ENCODE measurements at places on chromosomes 16 and 17.

DNA sequence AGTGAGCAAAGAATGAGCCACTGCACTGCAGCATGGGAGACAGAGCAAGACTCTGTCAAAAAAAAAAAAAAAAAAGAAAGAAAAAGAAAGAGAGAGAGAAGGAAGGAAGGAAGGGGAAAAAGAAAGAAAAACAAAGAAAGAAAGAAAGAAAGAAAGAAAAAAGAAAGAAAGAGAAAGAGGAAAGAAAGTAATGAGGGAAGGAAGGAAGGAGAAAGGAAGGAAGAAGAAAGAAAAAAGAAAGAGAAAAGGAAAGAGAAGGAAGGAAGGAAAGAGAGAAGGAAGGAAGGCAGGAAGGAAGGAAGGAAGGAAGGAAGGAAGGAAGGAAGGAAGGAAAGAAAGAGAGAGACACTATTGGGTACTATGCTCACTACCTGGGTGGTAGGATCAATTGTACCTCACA lies 122.2 kb upstream of the ERCC4 start:
- DNase-seq = no peak

DNA sequence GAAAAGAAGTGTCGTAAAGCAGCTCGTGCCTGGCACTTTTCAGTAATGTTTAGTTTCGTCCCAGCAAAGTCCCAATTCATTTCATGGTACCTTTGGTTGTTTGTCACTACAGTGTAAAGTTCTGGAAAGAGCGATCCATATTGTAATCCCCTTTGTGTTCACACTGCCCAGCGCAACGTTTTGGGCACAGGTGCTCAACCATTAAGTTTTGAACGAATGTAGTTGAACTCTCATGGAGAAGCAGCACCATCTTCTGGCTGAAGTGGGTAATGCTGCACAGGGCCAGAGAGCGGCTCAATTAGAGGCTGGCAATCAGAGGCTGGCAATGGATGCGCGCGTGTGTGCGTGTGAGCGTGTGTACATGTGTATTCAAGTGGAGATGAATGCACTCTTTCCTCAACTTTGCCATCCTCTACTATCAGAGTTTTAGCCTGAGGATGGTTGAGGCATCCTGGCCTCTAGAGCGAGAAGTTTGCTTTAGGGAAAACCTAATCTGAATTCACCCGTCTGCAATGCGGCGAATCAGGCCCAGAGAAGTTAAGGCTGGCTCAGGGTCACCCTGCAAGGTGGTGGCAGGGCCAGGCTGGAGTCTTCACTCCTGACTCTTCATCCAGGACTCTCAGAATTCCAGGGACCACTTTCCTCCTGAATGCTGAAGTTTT lies 29.9 kb downstream of the DYNLL2 start:
- DNase-seq = peak; percentile 84

GRCh38 chr16:84096447-84097005 lies 20.2 kb downstream of the MBTPS1 start:
- DNase-seq = no peak

- no peak for DNase-seq
Measured at GRCh38 chr17:9935408-9935807, 30.3 kb upstream of the RCVRN start.

DNA sequence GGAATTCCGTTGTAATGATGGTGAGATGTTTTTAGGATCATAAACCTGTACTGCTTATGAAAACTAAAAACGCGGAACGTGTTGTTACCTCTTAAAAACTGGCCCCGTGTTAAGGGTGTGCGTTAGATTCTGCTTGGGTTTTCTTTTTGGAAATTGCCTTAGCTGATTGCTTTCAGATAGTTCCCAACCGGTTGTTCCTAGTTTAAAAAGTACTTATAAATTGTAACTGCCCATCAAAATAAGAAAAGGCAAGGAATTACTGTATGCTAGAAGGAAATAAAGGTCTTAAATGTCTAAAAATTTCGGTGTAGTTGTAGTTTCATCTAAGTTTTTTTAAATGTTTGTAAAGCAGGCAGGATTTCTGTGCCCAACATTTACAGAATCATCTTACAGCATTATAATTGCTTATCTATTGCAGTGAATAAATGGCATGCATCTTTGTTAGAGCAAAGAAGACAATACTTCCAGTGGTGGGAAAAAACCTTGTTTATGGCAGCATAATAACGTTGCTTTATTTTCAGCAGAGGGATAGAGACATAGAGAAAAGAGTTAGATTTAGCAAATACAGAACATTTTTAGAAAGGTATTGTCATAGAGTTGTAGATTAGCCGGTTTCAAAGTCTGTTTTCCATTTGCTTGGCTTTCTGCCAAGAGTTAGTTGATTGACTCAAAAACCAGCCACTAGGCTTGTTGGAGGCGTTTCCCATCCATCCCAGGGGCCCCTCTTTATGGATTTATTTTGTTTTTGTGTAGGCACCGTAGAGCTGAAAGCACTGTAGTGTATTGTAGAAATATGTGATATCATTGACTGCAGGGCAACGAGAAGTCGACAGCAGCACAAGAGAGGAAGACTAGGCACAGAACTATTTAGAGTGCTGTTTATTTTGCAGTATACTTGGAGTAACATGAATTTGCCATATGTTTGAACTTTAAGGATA lies 1.7 kb downstream of the PPM1D start:
- peak; percentile 8 for DNase-seq

GRCh38 chr16:57409870-57410587 lies 5.5 kb downstream of the CCL17 start:
- DNase-seq = no peak

DNA sequence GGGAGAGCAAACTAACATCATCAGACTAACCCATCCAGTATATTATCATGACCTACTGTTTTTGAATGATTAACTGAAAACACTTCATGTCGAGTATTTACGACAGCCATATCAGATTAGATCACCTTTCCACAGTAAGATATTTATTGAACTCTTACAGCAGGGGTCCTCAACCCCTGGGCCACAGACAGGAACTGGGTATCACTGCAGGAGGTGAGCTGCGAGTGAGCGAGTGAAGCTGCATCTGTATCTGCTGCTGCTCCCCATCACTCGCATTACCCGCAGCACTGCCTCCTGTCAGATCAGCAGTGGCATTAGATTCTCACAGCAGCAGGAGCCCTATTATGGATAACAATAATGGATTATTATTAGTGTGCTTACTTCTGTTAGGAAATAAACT lies 59.5 kb downstream of the NETO2 start:
- no peak for DNase-seq

DNA sequence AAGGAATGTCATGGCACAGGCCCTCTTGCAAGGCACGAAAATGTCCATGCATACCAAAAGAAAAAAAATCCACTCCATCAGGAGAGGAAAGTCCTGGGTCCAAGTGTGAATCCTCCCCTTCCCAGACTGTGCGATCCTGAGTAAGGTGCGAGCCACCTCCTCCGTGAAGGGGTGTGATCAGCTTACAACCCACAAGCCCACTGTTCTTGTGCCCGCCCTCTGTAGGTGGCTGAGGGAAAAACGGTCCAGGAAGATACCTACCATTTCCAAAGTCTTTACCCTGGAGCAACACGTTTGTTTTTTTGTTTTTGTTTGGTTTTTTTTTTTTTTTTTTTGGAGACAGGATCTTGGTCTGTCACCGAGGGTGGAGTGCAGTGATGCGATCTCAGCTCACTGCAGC lies 116.5 kb downstream of the ZNF423 start:
- no peak for DNase-seq

- no peak for DNase-seq
Measured at GRCh38 chr17:11840831-11841230, 156.4 kb downstream of the ZNF18 start.

DNA sequence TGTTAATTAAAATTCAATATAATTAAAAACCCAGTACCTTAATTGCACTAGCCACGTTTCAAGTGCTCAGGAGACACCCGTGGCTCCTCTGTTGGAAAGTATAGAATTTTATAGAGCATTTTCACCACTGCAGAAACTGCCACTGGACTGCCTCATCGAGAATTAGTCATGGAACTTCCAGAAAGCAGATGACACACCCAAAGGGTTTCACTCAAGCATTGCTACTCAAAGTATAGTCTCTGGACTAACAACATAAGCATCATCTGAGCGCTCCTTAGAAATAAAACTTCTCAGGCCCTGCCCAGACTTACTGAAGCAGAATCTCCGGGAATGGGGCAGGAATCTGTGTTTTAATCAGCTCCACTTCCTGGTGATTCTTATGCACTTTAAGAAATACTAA lies 63.5 kb upstream of the GPR139 start:
- DNase-seq = no peak

DNA sequence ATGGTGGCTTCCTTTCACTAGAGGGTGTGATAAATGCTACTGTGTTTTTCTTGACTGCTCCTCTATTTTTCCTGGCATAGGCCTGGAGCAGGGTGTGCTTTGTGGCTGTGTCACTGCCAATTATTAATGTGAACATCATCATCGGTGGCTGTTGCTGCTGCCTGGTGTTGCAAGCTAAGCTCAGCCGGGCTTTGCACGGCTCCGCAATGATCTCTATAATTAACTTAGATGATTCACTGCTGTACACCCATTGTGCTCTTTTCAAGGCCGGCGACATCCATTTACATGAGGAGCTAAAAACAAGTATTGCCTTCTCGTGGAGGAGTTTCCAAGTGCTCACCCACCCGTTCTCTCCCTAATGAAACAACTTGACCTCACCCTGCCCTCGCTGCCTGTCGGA lies 160.1 kb upstream of the IRX3 start:
- DNase-seq = no peak

DNA sequence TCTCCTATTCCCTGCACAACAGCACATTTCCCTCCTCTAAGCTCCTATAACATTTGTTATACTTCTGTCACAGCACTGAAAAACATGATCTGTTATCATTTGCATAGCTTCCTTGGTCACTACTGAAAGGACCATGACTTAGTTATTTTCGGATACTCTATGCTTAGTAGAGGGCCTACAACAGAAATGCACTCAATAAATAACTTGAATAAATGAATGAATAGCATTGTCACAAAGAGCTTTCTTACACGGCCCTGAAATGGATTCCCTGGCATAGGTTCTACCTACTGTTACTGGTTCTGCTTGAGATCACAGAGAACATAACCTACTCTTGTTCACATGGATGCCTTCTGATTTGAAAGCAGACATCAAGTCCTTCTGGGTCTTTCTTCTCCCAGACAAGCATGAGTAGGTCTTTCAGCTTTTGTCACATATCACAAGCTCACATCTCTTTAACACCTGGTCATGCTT lies 41.6 kb downstream of the MYO1D start:
- no peak for DNase-seq

GRCh38 chr17:62662855-62663254 lies 35.4 kb downstream of the MRC2 start:
- DNase-seq = no peak

- DNase-seq = no peak
Measured at GRCh38 chr17:6868582-6868981, 37.1 kb upstream of the TEKT1 start.

GRCh38 chr16:49588026-49588425 lies 214.4 kb downstream of the C16orf78 start:
- DNase-seq = no peak

DNA sequence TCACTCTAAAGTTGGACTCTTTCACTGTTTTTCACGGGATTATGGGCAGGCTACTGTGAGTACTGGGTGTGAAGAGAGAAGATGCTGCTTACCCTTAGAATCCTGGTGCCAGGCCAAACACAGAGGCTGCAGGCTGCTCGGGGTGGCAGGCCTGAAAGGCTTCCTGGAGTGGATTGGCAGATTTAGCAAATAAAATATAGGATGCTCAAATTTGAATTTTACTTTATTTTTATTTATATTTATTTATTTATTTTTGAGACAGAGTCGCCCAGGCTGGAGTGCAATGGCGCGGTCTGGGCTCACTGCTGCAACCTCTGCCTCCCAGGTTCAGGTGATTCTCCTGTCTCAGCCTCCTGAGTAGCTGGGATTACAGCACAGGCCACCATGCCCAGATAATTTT lies 14.9 kb upstream of the STAC2 start:
- DNase-seq = no peak
